NCI-H2107 (cell line): ENCODE measurements at places on chromosomes 3 and 15.
A peak's percentile ranks its signal among the peaks of the same experiment; 100 is the strongest.

DNA sequence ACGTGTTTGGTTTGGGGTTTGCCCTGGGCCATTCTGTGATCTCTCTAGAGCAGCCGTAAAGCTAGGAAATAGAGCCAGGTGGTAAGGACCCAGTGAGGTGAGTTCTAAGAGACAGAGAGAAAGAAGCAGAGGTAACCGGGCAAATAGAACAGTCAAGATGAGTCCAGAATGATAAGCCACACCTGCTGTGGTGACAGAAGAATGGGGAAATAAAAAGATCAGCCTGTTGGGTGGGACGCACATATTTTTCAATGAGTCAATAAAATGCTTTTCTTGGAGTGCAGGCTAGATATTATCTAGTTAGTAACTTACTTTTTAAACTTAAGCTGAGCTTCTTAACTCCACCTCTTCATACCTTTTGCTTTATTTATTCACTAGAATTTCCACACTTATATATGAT is 135.0 kb downstream of the NFKBIZ start:
- DNase-seq: no peak

- DNase-seq: no peak
Observed at GRCh38 chr15:60790641-60791040, 311.7 kb upstream of the ICE2 start.

DNA sequence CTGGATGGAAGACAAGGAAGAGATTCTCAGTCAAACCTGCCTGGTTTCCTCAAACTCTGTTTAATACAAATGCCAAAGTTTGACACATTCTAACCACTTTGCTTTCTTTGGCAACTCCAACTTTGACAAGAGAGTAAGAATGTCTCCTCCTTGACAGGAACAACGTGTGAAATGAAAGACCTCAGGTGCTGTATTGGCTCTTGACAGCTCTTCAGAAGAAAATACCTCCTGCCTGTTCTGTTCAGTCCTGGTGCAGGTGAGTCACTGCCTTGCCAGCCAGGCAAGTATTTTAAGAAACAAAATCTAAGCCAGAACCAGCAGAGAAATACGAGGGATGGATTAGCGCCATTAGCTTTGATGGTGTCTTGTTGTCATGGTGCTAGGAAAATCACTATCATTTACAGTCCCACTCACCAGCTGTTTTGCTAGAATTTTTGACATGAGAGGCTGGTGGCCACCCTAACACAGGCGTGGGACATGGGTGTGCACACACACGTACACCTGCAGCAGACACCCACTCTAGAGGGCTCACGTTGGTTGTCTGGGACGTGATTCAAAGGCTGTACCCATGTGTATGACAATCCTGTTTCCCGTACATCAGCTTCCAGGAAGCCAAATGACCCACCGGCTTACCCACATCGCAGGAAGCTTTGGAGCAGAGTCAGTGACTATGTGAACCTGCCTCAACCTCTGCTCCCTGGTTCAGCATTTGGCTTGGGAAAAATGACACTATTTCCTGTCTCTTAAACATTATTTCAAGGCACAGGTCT is 60.4 kb downstream of the CCNL1 start:
- no peak for DNase-seq

DNA sequence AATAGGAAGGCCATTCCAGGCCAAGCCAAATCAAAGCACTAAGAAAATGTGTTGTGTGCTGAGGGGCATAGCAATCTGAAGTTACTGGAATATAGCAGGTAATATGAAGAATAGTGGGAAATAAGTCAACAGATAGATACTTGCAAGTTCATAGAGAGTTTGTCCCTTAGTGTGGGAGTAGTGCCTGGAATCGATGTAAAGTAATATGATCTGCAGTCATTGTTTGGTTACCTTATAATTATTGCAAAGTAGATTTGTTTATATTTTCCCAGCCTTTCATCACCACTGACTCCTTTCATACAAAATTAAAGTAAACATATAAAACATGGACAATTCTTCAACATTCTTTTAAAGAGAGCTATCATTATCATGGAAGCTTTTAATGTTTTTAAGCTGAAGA is 420.9 kb upstream of the NECTIN3 start:
- no peak for DNase-seq

GRCh38 chr3:111519178-111519855 is 22.7 kb upstream of the CD96 start:
- no peak for DNase-seq

GRCh38 chr3:69750549-69750948 is 11.3 kb downstream of the MITF start:
- no peak for DNase-seq

DNA sequence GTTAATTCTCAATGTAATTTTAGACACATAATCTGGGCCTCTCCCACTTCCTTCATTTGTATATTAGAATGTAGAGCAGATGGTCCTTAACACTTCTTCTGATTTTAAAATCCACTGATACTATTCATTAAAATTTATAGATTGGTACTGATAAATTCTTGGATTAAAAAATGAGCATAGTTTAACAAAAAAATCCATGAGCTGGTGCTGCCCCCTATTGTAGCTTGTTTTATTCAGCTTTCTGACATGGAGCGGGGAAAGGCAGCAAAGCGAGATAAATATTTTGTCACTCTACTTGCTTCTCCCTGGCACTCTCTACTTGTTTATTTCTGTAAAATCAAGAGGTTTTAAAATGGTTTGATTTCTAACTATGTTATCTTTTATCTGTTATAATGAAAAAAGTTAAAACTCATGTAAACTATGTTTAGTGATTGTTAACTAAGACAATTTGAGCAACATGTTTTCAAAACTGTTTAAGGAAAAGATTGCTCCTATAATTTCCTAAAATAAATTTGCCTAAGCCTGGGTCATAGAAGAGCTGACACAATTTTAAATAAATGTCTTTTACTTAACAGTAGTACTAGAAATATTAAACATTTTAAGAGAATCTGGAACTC is 26.5 kb upstream of the PLOD2 start:
- DNase-seq: no peak

DNA sequence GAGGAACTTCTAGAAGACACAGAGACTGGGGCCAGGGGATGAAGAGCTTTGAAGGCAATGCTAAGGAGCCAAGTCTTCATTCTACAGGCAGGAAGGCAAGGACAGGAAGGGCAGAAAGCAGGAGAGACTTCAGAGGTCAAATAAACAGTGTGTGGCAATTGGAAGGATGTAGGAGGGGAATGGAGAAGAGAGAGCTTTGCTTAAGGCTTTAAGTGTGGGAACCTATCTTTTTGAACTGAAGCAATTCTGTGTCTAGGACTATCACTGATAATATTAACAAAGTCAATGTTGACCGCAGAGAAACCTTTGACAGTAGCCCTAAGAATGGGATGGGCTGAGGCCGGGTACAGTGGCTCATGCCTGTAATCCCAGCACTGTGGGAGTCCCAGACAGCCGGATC is 325.0 kb downstream of the FOXP1 start:
- DNase-seq: no peak

- no peak for DNase-seq
Observed at GRCh38 chr15:31374489-31374888, 47.9 kb downstream of the KLF13 start.

- peak; percentile 75 for DNase-seq
Observed at GRCh38 chr3:139718415-139718814, 40.6 kb upstream of the NMNAT3 start.

- no peak for DNase-seq
Observed at GRCh38 chr15:51667478-51667877, 13.8 kb upstream of the SCG3 start.
